Colonic mucosa (tissue), 4 donors: ENCODE measurements at places on chromosomes 2 and 18. TPM values are rescaled to one million over a fixed set of nuclear protein-coding genes. Genes with fewer than 3 reads are reported as not detected.

The TTR gene
- 2.8 TPM for total RNA-seq

The ICA1L gene
- 1.8 TPM for total RNA-seq

The KIF1A gene
- total RNA-seq = 4.3 TPM

The ALKAL2 gene
- 0.72 TPM for total RNA-seq

The CD8B2 gene
- not detected for total RNA-seq

The HADHB gene
- total RNA-seq = 160 TPM

The OSBPL6 gene
- total RNA-seq = 0.72 TPM

The STARD6 gene
- not detected for total RNA-seq

The CIB4 gene
- total RNA-seq = not detected

The C2orf80 gene
- not detected for total RNA-seq

The GALNT13 gene
- total RNA-seq = 0.07 TPM

The FZD7 gene
- 2.3 TPM for total RNA-seq

The CHST10 gene
- 0.44 TPM for total RNA-seq

The HAT1 gene
- 31.8 TPM for total RNA-seq

The GRB14 gene
- 1.7 TPM for total RNA-seq

The FOXD4L1 gene
- not detected for total RNA-seq

The SRD5A2 gene
- not detected for total RNA-seq

The SATB2 gene
- total RNA-seq = 133 TPM

The ZBTB7C gene
- total RNA-seq = 25.1 TPM

The EGR4 gene
- total RNA-seq = not detected

The POTEI gene
- 0.10 TPM for total RNA-seq

The KCNK3 gene
- 1.5 TPM for total RNA-seq

The IL1B gene
- 5.7 TPM for total RNA-seq

The NT5C1B gene
- not detected for total RNA-seq

The TMEM37 gene
- 52.1 TPM for total RNA-seq

The TUBA4B gene
- not detected for total RNA-seq

The MRO gene
- total RNA-seq = 0.05 TPM
